ENCODE measurements at places on chromosomes 16 and 17. TPM values are rescaled to one million over a fixed set of nuclear protein-coding genes. Genes with fewer than 3 reads are reported as not detected.

DNA sequence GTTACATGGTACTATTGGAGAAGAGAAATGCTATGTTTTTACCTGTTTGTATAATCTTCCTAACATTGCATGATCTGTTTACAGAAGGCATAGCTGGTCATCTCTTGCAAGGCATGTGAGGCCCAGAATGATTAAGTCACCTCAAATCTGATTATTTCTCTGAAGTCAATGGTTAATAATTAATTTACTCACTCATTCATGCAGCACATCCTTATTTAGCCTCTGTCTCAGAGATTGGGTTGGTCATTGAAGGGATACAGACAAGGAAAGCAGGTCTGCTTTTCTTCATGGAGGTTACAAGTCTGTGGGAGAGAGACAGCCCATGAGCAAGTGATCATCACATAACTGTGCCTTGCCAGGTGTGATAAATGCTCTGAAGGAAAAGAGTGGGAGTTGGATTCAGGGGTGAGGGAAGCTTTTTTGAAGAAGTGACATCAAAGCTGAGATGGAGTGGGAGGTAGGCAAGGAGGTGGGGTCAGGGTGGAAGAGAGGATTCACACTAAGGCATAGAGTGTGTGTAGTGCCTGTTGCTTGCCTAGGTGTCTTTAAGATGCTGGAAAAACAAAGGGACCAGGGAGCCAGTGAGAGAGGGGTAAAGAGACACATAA is 16.3 kb upstream of the RBFOX1 start:
- DNase-seq, result no peak

GRCh38 chr16:3519581-3519980 is 18.8 kb downstream of the CLUAP1 start:
- DNase-seq, result no peak

- no peak for DNase-seq
Observed at GRCh38 chr17:61392679-61393078, 7.0 kb upstream of the TBX2 start.

DNA sequence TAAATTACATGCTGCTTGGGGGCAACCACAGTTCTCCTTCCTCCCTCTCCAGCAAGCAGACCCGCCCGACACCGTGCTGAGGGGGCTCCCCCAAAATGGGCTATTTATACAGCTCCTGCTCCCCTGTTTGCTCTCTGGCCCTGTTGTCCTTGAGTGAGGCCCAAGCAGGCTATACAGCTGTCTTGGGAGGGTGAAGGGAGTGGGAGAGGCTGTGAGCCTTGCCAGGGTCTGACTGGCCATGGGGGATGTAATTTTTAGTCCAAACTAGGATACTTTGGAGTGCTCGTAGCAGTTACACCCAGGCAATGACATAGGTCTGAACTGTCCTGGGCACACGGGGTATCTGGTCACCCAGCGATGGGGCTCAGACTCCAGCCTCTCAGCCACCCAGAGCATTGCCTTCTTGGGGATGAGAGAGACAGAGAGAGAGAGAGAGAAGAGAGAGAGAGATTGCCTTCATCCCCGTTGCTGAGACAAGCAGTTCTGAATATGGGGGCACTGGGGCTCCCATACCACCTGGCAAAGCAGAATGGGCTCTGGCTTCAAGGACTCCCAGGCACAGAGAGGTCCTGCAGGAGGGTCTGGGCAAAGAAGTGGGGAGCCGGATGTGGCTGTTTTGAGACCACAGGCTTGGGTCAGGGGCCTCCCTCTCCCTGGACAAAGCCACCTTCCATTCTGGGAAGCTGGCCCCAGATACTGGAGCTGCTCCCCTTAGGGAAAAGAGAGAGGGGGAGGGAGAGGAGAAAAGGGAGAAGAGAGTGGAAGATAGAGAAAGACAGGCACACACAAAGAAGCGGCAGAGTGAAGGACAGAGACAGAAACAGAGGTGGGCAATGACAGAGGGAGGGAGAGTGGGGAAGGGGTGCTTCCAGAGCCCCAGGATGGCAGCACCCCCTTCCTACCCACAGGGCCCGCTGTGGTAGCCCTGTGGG is 10.7 kb upstream of the TMEM92 start:
- DNase-seq, result no peak

- no peak for DNase-seq
Observed at GRCh38 chr17:63399856-63400255, 46.2 kb downstream of the CYB561 start.

CFAP119 gene
- total RNA-seq, result 4.9 TPM

SPNS2 gene
- total RNA-seq, result 0.28 TPM

Data from natural killer cell (primary cell).